ENCODE measurements at places on chromosomes 13 and 19.

DNA sequence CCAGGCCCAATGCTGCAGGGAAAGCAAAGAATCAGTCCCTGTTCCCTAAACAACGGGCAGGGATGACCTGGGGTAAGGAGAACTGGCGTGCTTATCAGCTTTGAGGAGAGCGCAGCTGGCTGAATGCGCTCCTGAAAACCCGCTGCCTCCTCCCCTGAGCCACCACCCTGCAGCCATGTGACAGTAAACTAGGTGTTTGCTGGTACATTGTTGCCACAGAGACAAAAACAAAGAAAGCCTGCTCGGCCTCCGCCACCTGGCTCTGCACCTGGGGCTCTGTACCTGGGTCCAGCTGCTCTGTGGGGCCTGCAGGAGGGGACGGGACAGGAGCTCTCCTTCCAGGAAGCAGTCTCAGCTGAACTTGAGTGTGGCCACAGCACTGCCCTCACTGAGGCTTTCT lies 21.8 kb downstream of the MCF2L start:
- no peak for DNase-seq

- no peak for DNase-seq
Observed at GRCh38 chr19:1780272-1780958, 27.1 kb downstream of the ONECUT3 start.

- no peak for DNase-seq
Observed at GRCh38 chr19:52086481-52086880, 9.1 kb downstream of the ZNF841 start.

- no peak for DNase-seq
Observed at GRCh38 chr13:87906411-87906810, 235.2 kb downstream of the SLITRK5 start.

DNA sequence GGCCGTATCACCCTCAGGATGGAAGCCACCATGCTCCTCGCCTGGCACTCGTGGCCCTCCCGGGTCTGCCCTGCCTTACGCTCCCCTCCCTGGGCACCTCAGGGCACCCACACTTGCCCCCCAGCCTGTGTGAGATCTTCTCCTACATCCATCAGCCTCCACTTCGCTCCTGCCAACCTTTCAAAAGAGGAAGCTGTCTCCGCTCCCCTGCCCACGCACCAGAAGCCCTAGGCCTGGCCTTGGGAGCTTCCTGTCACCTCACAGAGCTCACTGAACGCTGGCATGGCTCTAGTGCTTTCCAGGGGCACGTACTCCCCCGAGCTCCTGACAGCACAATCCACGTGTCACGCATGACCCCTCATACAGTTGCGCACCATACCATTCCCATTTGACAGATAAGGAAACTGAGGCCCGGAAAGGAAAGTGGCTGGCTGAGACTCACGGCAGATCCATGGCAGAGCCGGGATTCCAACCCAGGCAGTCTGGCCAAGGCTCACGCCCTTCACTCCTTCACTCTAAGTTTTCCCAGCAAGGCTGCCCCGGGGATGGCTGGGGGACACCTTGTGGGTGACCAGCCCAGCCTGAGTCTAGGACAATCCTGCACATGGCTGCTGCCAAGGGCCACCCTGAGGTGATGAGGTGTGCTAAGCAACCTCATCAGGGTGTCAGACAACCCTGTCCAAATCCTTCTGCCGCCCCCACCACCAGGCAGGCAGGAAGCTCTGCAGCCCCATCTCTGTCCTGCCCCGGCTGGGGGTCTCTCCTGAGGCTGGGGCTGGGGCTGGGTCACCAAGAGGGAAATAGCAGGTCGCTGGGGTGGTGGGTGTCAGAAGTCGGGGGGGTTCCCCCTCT lies 19.3 kb downstream of the PPP1R12C start:
- no peak for DNase-seq

DNA sequence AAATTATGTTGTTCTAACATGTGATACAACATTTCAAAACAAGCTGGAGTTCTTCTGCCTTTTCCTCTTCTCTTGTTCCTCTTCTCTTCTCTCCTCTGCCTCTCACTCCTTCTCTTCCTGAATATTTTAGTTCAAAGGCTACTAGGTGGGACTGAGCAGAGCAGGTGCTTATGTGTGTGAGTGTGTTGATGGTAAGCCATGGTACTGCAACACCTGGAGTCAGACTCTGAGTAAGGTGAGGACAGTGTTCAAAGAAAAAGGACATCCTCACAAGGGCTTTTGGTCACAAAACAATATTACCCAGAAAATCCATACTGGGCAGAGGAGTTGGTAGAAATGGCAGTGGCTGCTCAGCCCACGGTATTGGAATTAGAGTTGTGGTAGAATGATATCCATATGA lies 1188.7 kb downstream of the SLITRK1 start:
- no peak for DNase-seq

DNA sequence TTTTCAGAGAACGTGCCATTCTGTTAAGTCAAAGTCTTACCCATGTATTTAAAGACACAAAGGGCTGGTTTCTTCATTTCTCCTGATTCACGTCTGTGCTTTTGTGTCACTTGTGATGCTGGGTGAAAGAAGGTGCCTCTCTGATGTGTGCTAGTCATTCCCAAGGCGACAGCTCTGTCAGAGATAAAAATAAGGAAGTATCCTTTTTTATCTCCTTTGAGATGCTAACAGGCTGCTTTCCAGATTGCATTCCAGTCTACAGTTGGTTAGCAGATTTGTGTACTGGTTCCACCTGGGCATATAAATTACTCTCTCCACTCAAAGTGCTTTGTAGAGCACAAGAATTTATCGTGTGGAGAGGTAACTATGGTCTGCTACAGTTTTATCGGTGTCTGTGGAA lies 33.5 kb upstream of the DCT start:
- no peak for DNase-seq

- DNase-seq, result no peak
Observed at GRCh38 chr13:82439159-82439904, 1442.9 kb downstream of the SLITRK1 start.

- no peak for DNase-seq
Observed at GRCh38 chr13:28503182-28503967, 8.4 kb upstream of the FLT1 start.

GRCh38 chr13:86085890-86086289 lies 286.7 kb upstream of the SLITRK6 start:
- DNase-seq, result no peak

DNA sequence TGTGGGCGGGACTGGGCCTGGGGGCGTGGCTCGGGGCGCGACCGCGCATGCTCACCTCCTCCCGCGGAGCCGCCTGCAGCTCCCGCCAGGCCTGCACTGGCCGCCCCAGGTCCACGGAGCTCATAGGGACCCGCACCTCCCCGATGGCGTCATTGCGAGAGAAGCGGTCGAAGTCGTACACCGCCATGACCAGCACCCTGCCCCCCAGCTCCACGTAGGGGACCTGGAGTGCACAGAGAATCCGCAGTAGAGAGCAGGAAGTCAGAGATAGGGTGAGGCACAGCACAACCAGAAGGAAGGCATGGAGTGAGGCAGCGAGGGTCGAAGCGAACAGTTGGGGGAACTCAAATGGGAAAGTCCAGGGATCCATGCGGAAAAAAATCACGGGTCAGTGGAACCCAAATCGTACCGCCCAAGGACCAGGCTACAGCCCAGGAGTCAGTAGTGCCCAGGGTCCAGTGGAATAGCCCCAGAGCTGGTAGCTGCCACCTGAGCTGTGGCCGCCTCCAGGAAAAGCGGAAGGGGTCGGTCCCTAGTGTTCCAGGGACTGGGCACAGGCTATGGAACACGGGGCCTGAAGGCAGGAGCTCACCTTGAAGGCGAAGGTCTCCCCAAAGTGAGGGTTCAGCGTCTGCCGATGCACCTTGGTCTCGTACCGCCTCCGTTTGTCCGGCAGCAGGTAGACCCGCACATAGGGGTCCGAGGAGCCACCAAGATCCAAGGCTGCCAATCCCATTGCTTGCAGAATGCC lies 4.8 kb downstream of the SYT5 start:
- no peak for DNase-seq

DNA sequence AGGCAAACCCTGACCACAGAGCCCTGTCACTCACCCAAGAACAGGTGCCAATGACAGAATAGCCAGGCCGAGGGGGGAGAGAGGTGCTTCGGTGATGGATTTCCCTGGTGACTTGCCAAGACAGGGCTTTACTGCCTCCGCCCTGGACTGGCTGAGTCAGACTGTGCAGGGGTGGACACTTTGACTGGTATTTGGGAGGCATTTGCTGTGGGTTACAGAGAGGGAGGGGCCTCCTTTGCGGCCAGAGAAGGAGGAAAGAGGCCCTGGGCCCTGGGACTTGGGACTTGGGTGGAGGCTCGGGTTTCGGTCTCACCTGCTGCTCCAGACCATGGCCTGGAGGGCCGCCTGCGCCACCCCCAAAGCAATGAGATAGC lies 4.6 kb upstream of the EPS8L1 start:
- DNase-seq, result no peak

DNA sequence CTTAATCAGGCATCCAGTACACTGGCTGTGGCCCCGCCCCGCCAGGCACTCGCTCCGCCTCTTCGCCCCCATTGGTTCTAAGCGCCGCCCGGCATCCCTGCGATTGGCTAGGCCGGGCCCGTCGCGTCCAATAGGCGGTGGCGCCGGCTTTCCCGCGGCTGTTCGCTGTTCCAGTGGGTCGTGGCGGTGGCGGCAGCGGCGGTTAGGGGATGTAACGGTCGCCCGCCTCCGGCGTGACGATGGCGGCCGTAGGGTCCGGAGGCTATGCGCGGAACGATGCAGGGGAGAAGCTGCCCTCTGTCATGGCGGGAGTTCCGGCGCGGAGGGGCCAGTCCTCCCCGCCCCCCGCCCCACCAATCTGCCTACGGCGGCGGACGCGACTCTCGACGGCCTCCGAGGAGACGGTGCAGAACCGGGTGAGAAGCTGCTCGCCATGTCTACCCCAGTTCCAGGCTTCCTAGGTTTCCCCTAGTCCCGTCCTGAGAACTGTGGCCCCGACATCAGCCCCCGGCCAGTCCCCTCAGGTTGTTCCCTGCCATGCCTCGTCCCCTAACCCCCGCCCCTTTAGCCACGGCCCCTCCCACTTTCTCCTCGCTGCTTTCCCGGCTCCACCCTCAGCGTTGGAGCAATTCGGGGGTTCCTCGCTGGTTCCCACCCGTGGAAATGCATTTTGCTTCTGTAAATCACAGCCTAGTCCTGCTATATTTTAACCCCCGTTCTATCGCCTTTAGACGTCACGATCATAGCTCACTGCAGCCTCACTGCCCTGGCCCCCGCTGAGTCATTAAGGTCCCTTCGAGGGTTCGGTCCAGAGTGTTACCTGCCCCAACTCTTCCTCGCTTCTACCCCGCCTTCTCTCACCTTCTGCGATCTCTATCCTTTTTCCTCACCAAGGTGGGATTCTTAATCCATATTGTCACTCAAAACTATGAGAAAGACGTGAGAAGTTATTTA lies at the start of gene WDR62:
Gene WDR62, plus strand, starts transcription at position 165 of the 954 bp plus-strand sequence. Its CDS starts 75 bp downstream, at position 240.
- DNase-seq, result peak; percentile 49

DNA sequence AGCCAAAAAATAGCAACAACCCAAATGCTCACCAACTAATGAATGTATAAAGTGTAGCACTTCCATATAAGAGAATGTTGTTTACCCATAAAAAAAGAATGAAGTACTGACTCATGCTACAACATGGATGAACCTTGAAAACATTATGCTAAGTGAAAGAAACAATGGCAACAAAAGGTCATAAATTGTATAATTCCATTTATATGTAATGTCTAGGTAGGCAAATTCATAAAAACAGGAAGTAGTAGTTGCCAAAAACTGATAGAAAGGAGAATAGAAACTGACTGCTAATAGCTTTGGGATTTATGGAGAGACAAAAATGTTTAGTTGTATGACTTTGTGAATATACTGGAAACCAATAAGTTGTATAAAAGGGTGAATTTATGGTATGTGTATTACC lies 21.6 kb downstream of the MYCBP2 start:
- DNase-seq, result no peak

GRCh38 chr13:22121146-22121739 lies 450.4 kb downstream of the FGF9 start:
- no peak for DNase-seq

DNA sequence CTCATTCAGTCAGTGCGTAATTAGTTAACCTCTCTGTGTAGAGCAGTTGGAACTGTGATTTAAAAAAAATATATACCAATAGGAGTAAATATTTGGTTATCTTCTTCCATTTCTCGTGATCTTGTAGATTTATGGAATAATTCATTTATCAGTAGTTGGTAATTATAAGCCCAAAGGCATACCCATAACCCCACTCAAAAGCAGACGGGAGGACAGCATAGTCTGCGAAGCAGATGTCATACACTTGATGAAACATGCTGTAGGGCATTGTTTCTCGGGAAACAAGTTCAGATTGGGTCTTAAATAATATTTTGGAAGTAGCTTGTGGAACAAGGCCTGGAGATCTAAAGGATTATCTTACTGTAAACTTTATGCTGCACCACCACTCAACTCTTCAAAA lies 119.7 kb downstream of the FRY start:
- no peak for DNase-seq

GRCh38 chr19:35710784-35711723 lies 6.7 kb downstream of the ZBTB32 start:
- no peak for DNase-seq

DNA sequence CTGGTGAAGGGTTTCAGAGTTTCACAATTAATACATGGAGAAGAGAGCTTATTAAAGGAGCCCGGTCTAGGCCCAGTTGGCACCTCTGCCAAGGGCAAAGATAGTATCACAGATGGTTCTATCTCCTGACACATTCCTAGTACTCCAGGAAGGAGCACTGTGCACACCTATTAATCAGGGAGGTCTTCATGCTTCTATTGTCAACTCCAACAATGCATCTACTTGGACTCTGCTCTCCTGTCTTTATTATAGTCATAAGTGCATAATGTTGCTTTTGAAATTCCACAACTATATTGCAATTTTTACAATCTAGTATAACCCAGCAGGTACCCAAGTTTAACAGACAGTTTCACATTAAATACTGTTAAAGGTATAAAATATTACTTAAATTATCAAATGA lies 174.5 kb upstream of the TSC22D1 start:
- DNase-seq, result no peak

DNA sequence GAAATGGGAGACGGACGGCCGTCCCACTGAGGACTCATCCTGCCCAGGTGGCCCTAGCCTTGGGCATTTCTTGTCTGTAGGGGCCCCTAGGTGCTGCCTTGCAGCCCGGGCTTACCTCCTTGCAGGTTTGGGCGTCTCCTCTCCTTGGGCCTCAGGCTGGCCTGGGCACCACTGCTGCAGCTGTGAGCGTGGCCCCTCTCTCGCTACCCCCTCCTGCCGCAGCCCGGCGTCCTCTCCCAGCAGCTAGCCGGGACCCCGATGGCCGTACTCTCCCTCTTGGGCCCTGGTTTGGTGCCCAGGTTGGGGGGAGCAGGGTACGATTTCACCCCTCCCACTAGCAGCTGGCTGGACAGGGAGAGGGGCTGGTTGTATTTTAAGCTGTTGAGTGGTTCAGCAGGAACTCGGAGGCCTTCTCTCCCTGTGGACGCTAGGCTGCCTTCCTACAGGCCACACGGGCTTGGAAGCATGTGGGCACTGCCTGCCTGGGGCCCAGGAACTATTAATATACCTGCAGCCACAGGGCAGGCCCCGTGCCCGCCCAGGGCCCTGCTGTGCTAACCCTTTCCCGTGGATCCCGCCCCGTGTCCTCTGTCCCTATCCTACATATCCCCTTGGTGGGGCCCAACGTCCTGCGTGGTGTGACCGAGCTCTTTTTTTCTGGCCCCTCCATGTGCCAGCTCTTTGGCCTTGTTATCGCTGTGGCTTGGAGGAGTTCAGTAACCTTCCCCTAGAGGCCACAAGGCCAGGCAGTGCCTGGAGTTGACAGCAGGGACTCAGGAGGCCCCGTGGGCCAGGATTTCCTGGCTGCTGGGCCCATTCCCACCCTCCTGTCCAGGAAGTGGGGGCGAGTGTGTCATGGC lies 11.7 kb downstream of the NDUFB7 start:
- no peak for DNase-seq

- peak; percentile 69 for DNase-seq
Observed at GRCh38 chr19:9847087-9847671, 12.1 kb downstream of the PIN1 start.

GRCh38 chr13:27339299-27339698 lies 68.7 kb downstream of the RASL11A start:
- DNase-seq, result no peak

- DNase-seq, result no peak
Observed at GRCh38 chr19:8459095-8459494, 14.3 kb downstream of the HNRNPM start.
